ENCODE measurements at places on chromosomes 16 and 17.
A peak's percentile ranks its signal among the peaks of the same experiment; 100 is the strongest.

GRCh38 chr16:56295059-56295665, 103.9 kb downstream of the GNAO1 start:
- no peak for DNase-seq

DNA sequence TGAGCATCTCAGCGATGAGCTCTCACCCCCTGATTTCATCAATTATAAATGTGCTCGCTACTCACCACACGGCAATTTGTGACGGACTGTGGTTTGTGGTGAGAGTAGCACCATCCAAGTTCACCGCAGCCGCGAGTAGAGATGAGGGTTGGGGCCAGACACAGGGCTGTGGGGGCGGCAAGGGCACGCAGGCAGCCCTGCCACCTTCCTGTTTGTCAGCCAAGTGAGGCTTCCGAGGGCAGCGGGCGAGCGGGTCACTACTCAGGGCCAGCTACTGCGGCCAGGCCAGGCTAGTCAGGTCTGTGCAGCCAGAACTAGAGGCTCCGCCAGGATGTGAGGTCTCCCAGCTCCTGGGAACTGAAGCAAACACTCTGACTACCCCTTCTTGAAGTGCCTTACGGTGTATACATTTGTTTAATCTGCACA, 39.6 kb upstream of the MEOX1 start:
- DNase-seq, result peak; percentile 68

- DNase-seq, result no peak
Observed at GRCh38 chr16:86044881-86045590, 146.1 kb downstream of the IRF8 start.

DNA sequence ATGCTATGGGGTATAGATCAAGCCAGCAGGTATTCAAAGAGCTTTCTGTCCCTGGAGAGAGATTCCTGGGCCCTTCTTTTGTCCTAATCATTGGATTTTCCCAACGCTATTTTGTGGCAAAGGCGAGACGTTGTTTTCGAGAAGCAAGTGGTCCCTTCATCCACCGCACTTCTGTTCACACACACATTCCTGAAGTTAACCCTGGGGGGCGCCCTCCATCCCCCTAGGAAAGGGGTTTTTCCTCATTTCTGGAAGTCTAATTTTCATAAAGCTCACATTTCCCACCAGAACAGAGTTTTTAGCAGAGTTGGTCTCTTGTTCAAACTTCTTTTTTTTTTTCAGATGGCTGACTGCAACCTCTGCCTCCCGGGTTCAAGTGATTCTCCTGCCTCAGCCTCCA, 11.9 kb downstream of the SCGB1C2 start:
- no peak for DNase-seq

- DNase-seq, result no peak
Observed at GRCh38 chr16:14098081-14098480, 27.0 kb downstream of the MRTFB start.

GRCh38 chr16:86517033-86517432, 6.7 kb downstream of the FOXF1 start:
- no peak for DNase-seq

- DNase-seq, result no peak
Observed at GRCh38 chr17:76716146-76716838, 5.5 kb upstream of the MXRA7 start.

DNA sequence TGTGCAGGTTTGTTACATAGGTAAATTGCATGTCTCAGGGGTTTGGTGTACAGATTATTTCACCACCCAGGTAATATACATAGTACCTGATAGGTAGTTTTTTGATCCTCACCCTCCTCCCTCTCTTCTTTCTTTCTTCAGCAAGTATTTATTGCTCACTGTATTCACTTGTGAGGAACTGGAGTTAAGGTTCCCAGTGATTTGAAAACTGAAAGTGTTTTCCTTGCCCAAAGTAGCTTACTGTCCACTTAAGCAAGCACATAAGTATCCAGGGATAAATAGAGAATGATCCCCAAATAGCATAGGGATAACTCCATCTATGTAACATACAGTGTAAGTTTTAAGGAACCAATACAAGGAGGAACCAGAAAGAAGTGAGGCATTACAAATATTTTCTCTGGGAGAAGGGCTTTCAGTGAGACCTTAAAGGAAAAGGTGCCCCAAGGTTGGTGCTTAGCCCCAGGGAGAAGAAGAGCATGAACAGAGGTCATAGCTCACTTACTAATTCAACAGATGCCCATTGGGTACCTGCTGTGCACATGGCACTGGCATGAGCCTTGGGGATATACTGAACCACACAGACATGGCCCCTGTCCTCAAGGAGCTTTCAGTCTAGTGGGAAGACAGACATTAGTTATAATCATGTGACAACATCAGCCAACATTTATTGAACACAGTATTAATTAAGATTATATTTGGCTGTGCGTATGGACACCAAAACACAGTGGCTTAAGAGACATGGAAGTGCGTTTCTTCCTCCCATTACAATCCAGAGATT, 17.0 kb downstream of the MYL4 start:
- no peak for DNase-seq

DNA sequence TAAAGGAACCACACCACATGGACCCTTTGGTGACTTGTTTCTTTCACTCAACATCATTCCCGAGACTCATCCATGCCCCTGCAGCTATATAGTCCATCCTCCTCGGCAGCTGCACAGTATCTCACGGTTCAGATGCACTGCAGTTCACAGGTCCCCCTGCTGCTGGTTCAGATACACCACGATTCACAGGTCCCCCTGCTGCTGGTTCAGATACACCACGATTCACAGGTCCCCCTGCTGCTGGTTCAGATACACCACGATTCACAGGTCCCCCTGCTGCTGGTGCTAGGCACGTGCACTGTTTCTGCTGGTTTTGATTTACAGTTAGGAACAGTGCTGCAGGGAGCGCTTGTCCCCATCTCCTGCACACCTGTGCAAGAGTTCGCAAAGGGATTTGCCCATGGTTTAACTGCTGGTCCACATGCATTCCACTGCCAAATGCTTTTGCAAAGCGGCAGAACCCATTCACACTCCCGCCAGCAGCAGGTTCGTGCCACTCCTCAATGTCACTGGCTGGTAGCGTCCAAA, 3.8 kb downstream of the HSDL1 start:
- DNase-seq, result no peak

- no peak for DNase-seq
Observed at GRCh38 chr17:75897160-75898019, 639 bp upstream of the TRIM65 start.

GRCh38 chr16:19616241-19616640, 60.7 kb downstream of the VPS35L start:
- no peak for DNase-seq

- DNase-seq, result no peak
Observed at GRCh38 chr16:54846766-54847165, 83.9 kb upstream of the IRX5 start.

DNA sequence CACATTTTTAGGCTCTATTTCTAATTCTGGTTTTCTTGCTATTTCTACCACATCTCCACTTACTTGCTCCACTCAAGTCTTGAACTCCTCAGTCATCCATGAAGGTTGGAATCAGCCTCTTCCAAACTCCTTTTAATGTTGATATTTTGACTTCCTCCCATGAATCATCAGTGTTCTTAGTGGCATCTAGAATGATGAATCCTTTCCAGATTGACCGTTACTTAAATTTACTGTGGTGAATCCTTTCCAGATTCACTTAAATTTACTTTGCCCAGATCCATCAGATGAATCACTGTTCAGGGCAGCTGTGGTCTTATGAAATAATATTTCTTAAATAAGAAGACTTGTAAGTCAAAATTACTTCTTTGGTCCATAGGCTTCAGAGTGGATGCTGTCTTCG, 32.4 kb downstream of the CLTC start:
- DNase-seq, result no peak

GRCh38 chr16:1762879-1763520, 8.3 kb downstream of the NME3 start:
- no peak for DNase-seq

DNA sequence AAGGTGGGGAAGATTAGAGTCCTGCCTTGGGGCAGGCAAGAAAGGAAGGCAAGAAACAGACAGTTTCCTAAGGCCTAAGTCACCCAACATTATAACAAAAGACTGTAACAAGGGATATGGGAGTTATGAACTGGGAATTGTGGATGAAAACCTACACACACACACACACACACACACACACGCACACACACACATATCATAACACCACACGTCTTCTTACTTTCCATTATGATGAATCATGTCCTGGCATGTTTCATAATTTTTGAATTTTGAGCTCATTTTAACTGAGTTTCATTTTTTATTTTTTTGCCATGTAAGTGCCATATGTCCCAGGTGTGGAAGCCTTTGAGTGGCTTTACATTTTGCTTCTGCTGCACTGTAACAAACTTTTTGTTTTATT, 29.9 kb downstream of the HS3ST2 start:
- DNase-seq, result no peak

GRCh38 chr16:85384833-85385462, 228.2 kb upstream of the GSE1 start:
- no peak for DNase-seq

DNA sequence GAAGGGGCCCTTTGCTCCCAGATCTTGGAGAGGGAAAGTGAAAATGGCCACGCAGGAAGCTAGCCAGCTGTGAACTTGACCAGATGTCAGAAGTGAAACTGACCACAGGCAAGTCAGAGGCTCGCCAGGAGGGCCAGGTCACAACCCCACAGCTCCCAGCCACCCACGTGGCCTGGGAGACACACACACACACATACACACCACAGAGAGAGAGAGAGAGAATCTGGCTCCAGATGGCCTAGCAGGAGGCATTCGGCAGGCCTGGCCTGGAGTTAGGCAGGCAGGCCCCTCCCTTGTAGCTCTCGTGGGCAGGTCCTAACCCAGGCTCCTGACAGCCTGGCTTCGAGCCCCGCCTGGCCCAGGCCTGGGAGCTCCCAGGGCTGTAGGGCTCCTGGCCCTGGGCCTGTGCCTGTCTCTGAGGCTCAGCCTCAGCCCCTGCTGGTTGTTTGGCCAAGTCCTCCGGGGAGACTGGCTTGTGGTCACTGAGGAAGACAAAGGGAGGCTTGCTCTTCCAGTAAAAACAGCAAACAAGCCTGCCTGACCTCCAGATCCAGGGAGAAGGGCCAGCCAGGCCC, 20.2 kb downstream of the NGFR start:
- peak; percentile 28 for DNase-seq

DNA sequence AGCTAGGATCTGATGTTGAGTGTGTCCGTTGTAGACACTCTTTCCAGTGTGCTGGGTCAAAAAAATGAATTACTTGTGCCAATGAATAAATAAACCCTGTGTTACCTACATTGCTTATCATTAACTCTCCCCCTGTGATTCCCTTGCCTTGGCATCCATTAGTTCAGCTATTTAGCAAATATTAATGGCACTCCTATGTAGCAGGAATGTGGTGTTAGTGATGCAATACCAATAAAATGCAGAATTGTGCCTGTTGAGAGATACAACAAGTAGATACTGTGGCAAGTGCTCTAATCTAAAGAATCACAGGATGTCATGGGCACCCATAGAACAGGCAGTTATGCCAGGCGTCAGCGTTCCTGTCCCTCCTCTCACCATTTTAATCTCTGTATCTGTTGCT, 343.2 kb downstream of the PMP22 start:
- no peak for DNase-seq

GRCh38 chr16:23948949-23949411, 113.2 kb downstream of the PRKCB start:
- DNase-seq, result no peak

DNA sequence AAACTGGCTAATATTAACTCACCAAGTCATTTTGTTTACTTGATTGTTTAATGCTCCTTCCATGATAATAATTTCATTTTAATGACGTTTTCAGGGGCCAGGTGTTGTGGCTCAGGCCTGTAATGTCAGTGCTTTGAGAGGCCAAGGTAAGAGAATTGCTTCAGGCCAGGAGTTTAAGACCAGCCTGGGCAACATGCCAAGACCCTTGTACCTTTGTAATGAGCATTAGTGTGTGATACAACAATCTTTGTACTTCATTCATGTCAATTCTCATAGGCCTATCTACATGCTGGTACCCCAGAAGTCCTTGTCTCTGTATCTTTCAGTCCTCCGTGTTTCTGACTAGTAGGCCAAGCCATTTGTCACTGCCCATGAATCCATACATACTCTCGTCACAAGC, 296.9 kb downstream of the ZFHX3 start:
- DNase-seq, result no peak

GRCh38 chr16:87180069-87180468, 137.1 kb downstream of the C16orf95 start:
- DNase-seq, result no peak

DNA sequence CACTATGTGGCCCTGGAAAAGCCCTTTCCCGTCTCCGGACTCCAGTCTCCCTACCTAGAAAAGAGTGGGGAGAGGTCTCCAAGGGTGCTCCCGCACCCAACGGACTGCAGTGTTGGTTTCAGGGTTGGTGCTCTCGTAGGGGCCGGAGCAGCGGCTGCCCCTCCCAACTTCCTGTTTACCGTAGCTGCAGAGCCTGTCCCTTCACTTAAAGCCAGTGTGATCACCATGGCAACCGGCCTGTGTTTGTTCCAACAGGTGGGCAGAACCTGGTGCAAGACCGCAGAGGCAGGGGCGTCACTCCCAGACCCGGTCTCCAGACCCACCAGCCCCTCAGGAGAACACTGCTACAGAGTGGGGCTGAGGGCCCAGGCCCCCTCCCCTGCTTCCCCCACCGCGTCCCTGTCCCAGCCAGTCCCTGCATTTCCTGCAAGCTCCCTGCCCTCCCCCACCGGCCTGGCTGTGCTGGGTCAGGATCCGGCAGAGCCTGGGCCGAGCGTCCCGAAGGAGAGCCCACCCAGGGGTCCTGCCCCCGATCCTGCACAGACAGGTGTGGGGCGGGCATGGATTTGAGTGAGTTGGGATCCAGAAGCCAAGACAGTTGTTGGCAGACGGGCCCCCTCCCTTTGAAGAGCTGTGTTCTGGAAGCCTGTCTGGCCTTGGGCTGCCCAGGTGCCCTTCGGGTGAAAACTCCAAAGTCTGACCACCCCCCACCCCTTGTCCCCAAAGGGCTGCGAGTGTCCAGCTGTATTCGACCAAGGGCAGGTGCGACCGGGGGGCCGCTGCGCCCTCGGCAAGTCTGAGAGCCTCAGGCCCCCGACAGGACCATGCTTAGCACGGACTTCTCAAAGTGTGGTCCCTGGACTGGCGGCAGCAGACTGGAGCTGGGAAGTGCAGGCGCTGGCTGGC, 1.5 kb upstream of the BAIAP3 start:
- DNase-seq, result peak; percentile 64

- no peak for DNase-seq
Observed at GRCh38 chr16:5578980-5579379, 481.4 kb upstream of the EEF2KMT start.

GRCh38 chr17:75830164-75831031, 13.8 kb downstream of the UNC13D start:
- DNase-seq, result no peak

DNA sequence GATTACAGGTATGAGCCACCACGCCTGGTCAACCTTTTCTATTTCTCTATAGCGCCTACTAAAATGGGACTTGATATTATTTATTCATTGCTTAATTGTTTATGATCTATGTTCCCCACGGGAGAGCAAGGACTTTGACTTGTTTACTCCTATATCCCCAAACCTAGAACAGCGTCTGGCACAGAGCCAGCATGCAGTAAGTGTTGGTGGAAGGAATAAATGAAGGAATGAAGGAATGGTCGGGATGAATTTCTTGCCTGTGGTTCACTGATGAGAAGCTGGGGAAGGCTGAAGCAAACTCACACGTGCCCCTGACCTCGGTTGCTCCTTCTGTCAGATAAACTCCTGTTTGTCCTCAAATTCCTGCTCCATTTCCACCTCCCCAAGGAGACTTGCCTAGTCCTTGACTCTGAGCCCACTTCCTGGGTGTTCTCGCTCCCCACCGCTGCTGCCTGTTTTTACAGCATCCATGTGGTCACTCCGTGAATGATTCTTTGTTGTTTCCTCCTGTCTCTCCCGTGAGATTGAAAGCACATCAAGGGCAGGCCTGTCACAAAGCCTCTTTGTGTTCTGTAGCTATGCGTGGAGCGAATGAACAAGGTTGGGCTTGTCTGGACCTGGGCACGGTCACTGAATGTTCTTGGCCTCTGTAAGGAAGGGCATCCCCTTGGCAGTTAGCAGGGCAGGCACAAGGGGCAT, 17.3 kb downstream of the C17orf100 start:
- DNase-seq, result no peak

Measured in stimulated activated naive B cell treated with anti-CD40 and anti-IgM and Interleukin-4, amounts not matched to agents 10 μg/mL and 1 μg/mL and 100 μg/mL, for 72 hours (primary cell).